ENCODE measurements at places on chromosomes 6 and 20.

GRCh38 chr20:44028003-44028730, 113.5 kb downstream of the TOX2 start:
- DNase-seq = peak; percentile 12

GRCh38 chr20:18702736-18703135, 110.8 kb upstream of the SCP2D1 start:
- no peak for DNase-seq

DNA sequence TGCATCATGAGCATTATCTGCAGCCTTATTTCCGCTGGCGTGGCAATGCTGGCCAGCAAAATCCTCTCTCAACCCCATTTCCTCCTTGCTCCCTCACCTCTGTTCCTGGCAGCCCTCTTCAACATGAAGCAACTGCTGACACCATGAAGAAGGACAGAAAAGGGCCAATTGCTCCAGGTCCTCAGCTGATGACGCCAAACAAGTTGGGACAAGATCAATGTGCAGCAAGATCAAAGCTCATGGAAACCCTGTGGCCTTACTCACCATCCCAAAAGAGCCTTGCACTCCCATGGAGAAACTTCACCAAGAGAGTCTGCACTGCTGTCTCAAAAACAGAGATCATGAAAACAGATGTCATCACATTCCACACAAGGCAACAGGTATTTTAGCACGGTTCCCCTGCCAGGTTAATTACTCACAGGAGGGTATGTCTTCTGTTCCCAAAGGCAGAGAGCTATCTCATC, 7.4 kb downstream of the GFOD1 start:
- DNase-seq = peak; percentile 76

DNA sequence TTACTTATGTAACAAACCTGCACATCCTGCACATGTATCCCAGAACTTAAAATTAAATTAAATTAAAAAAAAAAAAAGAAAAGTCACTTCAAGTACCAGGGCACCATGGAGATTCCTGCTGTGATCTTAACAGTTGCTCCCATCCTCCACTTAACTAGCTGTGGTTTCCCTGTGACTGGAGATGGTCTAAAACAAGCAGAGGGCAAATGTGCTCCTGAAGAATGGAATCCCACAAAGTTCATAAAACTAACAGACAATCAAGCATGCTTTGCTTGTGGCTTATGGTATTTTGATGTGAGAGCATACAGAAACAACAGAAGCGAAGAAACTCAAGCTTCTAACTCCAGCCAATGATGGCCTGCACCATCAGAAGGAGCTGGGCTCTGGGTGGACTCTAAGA, 153.6 kb upstream of the KCNK16 start:
- DNase-seq = no peak

GRCh38 chr20:61460261-61461052, 208.4 kb downstream of the CDH4 start:
- DNase-seq = no peak

DNA sequence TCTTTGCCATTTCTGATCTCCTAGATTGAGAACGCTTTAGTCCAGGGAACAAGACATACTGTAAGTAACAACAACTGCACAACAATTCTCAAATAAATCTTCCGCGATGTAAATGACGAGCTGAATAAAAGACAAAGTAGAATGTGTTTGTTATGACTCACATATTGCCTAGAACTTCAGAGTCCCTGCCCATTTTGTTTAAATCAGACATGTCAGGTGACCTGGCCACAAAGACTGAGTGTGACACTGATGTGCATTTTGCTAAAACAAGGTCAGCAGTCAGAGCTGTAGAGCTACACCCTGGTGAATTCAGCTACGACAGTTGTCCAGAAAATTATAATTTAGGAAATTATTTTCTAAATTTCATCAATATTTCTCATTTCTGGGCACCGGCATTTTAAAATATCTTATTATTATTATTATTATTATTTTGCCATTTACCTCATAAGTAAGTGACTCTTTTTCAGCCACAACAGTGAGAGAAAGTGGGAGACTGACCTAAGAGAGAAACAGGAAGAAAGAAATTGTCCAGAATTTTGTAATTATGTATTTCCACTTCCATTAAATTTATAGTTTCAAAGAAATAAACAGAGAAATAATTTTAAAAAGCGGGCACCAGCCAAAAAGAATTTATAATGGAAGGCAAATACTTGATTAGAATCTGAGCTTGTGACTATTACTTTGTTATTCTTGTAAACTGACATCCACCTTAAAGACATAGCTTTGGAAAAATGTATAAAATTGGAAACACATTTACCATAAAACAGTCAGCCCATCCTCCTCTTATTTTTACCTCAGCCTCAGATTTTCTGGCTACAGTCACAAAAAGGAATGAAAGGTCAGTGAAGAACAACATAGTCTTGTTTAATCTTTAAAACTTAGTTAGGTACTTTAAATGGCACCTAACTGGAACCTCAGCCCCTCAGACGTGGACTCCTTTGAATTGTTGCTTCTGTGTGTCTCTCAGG, 157.0 kb upstream of the CITED2 start:
- DNase-seq = no peak

- DNase-seq = no peak
These were observed 162.4 kb downstream of the ID4 start for GRCh38 chr6:19999319-20000191.

DNA sequence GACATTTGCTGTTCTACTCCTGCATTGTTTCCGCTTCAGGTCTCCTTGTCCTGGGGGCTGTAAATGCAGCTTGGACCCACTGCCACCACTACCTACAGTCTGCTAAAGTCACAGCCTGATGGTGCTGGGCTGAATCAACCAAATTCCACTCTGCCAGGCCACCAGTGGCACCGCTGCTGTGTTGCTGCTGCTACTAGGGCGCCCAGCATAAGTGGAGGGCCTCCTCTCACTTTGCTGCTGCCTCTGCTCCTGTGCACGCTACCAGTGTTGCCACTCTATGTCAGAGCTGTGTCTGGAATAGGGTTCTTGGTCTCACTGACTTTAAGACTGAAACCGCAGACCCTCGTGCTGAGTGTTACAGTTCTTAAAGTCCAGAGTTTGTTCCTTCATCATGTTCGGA, 1.4 kb upstream of the SSR1 start:
- no peak for DNase-seq

GRCh38 chr6:7646394-7646793, 56.4 kb downstream of the SNRNP48 start:
- no peak for DNase-seq

- no peak for DNase-seq
These were observed 20.6 kb downstream of the EDN3 start for GRCh38 chr20:59320854-59321647.

DNA sequence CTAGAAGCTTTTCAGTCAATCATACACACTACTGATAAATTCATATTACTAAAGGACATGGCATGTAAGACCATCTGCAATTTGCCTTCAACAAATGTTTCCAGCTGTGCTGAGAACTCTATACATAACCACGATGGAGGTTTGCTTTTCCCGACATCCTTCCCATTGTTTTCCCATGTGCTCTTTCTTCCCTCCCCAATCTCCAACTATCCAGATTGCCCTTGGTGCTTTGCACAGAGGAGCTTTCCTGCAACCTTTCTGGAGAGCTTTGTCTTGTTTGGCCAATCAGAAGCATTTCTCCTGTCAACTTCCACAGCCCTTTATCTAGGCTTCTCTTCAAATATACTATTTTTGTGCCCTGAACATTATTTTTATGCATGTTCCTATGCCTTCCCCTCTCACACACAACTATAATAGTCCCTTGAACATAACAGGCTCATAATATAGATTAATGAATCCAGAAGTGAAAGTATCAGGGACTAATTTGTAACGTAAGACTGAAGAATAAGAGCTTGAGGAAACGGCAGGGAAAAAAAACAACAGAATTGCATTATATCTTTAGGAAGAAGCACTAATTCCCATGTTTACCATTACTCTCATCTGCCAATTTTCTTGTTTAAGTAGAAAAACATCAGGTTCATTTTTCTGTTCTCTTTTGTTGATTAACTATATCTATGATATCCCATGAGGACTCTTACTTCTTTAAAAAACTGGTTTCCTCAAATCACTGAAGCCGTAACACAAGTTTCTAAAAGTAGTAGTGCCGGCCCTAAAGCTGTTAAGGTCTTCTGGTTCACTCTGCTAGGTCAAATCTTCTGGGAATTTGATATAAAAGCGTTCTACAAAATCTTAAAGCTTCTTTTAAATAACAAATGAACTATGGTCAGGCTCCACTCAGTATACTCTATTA, 20.1 kb downstream of the SMLR1 start:
- DNase-seq = no peak
